ENCODE measurements at places on chromosomes 12 and 14.

DNA sequence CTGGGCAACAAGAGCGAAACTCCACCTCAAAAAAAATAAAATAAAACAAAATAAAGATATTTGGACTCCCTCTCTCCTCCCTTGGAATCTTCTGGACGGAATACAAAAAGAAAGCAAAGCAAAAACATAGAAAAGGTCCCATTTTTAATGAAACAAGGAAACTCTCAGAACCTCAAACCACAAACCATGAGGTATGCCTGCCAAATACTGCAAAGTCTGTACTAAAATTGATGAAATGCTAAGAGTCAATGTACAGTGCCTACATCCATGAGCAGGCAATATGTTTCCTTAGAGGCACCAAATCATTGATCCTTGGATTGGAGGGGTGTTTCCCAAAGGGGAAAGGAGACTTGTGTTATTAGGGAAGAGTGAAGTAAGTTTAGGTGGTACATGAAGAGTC lies 8.2 kb upstream of the RPS6KA5 start:
- DNase-seq, result no peak

- DNase-seq, result no peak
Measured at GRCh38 chr12:42871816-42872215, 282.3 kb upstream of the PRICKLE1 start.

GRCh38 chr14:36579001-36579555 lies 3.3 kb downstream of the NKX2-8 start:
- DNase-seq, result no peak

- no peak for DNase-seq
Measured at GRCh38 chr12:98819821-98820404, 174.8 kb downstream of the APAF1 start.

DNA sequence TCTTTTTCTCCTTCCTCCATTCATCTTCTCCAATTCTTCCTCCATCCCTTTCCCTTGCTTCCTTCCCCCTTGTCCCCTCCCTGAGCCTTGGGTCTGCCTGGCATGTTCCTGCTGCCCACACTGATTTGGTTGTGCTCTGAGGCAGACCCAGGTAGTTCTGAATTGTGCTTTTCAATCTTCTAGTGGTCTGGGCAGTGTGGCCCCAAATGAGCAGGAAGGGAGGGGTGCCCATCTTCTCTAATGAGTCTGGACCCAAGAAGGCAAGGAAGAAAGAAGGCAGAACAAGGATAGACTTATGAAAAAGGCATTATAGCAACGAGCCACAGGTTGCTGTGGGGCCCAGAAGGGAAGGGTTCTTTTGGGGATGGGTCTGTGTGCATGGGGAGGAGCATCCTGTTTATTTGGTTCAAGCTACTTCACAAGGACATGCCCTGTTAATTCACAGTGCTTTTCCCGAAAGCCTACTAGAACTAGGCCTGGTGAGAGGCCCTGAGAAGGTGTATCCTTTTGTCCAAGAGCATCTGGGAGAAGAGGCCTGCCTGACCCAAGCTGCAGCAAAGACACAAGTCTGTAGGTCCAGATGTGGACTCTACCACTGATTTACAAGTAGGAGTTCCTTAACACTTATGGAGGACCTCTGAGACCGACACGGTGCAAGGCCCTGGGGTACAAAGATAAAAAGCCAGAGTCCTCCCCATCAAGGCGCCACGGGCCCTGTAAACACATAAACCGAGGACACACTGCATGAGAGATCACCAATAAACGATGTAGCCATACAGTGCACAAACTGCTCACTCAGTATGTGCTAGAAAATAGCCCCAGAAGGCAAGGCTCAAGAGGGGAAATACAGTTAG lies 1.1 kb upstream of the SUSD6 start:
- no peak for DNase-seq

DNA sequence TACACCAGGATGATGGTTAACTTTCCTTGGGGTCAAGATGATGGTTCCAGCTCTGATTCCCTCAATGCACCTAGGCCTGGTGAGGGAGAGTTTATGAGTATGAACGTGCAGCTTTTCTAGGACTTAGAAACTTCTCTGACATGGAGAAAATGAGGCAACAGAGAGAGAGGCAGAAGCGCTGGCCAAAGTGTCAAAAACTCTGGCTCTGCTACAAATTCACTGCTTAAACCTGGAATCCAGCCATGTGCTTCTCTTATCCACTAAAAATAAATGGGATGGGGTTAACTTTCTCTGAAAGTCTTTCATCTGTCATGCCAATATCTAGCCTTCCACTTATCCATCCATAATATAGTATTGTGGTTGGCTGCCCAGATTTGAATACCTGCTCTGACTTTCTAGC lies 568.7 kb downstream of the MED13L start:
- DNase-seq, result no peak

GRCh38 chr12:107415071-107415470 lies 270.5 kb upstream of the PWP1 start:
- DNase-seq, result no peak

GRCh38 chr14:60665177-60665550 lies 15.9 kb upstream of the SIX1 start:
- no peak for DNase-seq

- DNase-seq, result no peak
Measured at GRCh38 chr14:22607291-22607690, 9.2 kb downstream of the ABHD4 start.

GRCh38 chr14:78725086-78725485 lies 554.9 kb downstream of the NRXN3 start:
- DNase-seq, result no peak

DNA sequence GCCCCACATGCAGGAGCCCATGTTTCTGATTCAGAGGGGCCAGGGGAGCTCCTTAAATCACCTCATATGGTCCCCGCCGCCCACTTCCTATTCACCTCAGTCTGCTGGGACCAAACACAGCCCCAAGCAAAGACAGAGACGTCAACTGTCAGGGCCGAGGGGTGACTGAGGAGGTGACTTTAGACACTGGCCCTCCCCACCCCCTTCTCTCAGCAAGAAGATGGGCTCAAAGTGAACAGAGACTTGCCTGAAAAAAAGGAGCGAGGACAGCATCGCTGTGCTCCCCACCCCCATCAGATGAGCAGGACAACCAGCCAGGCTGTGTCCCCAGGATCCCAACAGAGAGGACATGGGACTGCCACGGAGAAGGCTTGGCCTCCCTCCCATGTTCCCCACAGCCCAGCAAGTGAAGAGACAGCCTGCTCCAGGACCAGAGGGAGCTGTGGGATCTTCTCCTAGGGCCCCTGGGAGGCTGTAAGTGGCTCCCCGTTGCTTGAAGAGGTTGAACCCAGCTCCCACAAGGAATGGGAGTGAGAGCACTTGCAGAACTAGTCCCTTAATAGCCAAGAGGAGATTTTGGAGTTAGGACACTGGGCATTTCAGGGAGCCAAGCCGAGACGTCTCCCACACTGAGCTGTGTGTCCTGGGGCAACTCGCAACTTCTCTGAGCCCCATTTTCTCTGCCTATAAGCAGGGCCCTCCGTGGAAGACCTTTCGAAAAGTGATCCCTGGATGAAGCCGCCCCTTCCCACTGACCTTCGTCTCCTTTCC lies 1.3 kb upstream of the KRT79 start:
- DNase-seq, result no peak

- no peak for DNase-seq
Measured at GRCh38 chr14:80770114-80770908, 171.2 kb downstream of the CEP128 start.

GRCh38 chr12:122969676-122970075 lies 3.4 kb upstream of the ABCB9 start:
- no peak for DNase-seq

GRCh38 chr14:74552623-74553022 lies 59.1 kb downstream of the ISCA2 start:
- DNase-seq, result no peak

- DNase-seq, result no peak
Measured at GRCh38 chr12:54765652-54766051, 88.7 kb upstream of the MUCL1 start.

DNA sequence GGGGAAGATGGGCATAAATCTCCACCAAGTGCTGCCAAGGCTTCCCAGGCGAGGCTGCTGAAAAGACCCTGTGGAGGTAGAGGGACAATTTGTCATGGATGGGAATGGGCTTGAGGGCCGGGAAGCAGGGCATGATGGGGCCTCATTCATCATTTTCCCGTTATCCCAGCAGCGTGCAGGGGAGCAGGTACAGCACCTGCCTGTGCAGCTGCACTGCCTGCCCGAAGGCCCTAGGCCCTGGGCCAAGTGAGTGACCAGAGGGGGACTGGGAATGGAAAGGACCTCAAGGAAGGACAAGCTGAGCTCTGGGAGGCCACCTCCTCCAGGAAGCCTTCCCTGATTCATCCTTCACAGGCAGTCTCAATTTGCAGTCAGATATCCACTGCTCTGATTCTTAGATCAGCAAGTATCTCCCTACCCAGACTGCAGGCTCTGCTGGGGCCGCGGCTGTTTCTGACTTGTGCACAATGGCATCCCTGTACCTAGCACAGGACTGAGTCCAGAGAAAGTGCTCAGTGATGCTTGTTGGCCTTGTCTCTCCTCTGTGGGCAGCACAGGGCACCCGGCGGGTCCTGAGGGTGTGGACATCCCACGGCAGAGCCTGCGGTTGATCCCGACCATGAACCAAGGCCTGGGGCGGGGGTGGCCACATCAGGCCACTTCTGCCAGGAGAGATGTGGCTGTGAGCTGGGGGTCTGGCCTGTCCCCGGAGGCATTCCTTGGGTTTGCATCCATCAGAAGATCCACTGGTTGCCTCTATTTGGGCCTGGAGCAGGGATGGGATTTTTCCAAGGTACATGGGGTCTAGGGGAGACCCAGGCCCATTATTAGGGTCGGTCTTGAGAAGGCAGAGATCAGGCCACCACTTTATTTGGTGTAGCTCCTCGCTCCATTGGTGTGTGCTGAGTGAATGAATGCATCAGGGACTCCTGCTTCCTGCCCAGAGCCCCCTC lies 167.3 kb upstream of the RTL1 start:
- no peak for DNase-seq

GRCh38 chr12:62581288-62582064 lies 114.8 kb downstream of the MON2 start:
- no peak for DNase-seq

- DNase-seq, result no peak
Measured at GRCh38 chr12:78037707-78038106, 207.0 kb downstream of the NAV3 start.

DNA sequence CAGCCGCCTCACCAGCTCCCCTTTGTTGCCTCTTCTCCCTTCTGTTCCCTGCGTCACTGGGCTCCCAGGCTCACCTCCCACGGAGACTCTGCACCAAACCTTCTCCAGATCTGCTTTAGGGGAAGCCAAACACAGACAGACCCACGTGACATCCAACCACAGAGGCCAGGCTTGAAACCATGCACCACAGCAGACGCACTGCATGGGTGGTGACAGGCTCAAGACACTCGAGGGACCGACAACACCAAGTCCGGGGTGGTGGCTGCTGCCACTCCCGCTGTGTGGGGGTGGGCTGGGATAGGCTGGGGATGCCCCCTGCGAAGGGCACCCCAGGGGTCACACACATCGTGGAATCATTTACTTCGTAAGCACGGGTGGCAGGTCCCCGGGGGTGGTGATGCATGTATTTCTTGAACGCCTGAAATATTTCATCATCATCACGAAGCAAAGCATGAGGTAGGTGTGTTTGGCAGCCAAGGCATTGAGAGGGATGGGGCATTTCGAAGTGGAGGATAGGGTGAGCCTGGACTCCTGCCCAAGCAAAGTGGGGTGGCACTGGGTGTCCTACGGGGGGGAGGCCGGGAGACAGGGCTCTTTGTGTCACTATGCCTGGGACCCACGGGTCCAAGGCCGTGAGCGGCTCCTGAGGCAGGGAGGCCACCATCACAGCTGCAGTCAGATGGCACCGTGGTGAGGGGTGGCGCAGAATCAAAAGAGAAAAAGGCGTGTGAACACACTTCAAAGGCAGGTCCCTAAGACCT lies 66.8 kb upstream of the RFLNA start:
- DNase-seq, result no peak

DNA sequence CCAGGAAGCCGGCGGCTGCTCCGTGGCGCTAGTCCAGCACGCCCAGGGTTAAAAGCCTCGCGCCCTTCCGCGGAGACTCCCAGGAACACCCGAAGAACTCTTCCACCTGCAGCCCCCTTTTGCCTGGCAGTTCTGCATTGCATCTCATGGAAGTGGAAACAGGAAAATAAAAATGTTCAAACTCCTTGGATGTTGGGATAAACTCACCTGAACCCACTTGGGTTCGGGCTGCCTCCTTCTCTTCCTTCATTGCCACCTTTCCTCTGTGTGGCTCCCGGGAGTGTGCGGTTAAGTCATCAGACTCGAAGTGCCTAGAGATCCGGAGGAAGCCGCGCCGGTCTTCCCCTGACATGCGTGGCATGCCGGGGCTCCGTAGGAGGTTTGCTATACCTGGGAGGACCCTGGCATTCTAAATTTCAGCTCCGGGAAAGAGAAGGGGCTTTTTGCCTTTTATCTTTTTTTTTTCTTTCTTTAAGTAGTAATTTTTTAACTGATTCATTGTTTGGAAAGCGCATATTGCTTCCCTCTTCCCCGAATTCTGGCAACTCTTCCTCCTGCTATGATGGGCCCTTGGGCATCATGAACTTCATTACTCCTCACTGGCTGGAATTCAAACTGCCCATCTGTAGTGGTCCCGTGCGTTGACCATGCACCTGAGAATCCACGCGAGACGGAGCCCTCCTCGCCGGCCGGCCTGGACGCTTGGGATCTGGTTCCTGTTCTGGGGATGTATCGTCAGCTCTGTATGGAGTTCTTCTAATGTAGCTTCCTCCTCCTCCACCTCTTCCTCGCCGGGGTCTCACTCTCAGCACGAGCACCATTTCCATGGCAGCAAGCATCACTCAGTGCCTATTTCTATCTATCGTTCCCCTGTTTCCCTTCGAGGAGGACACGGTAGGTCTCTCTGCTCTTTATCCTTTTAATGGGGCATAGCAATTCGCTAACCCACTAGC lies 931.4 kb downstream of the DIO2 start:
- DNase-seq, result no peak

- no peak for DNase-seq
Measured at GRCh38 chr14:22549981-22550673, 38.9 kb downstream of the DAD1 start.

DNA sequence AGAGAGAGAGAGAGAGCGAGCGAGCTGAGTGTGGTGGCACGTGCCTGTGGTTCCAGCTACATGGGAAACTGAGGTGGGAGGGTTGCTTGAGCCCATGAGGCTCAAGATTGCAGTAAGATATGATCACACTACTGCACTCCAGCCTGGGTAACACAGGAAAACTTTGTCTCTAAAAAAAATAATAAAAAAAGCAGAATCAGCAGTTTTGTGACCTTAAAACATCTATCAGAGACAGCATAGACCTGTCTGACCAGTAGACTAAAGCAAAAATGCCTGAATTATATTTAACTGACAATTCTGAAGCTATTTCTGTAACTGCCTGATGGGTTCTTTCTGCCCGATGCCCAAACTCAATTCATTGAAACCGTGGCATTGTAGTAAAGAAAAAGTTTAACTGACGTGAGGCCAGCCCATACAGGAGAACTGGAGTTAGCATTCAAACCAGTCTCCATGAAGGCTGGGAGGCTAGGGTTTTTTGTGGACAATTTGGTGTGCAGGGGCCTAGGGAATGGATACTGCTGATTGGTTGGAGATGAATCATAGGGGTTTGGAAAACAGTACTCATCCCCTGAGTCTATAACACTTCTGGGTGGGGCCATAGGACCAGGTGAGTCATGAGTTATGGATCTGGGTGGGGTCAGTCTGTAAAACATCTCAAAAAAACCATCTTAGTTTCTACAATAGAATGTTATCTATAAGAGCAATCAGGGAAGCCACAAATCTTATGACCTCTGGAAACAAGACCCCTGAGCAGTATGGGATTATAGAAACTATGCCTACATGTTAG lies 8.0 kb upstream of the RASSF8 start:
- DNase-seq, result no peak
